Activated T-helper 1 cell treated with Interleukin-2 at 50 U/mL for 16 hours (primary cell): ENCODE measurements at places on chromosomes 5 and 9.

GRCh38 chr5:55569513-55569865 lies 34.7 kb upstream of the PLPP1 start:
- no peak for DNase-seq

- no peak for DNase-seq
Observed at GRCh38 chr5:157668356-157668755, 3.0 kb upstream of the C5orf52 start.

DNA sequence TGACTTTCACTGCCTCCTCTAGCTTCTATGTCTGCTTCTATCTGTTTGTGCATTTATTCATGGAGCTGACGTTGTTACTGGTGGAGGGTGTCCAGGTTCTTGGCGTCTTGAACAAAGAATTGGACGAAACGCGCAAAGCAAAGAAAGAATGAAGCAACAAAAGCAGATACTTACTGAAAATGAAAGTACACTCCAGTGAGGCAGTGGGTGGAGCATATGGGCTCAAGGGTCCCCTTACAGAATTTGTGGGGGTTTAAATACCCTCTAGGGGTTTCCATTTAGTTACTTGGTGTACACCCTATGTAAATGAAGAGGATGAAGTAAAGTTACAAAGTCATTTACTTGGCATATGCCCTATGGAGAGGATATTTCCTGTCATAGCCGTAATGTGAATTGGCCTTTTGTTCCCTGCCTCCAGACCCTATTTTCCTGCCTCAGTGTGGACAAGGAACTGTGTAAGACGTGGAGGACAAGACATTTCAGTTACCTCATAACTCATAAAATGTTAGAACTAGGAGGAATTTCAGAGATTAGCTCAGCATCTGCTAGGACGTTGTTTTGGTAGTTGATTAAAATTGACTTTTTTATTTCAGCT lies 3.1 kb downstream of the POLR3G start:
- DNase-seq: no peak

GRCh38 chr5:141507387-141508091 lies 18.7 kb downstream of the PCDHGC5 start:
- DNase-seq: no peak

GRCh38 chr5:133934311-133934710 lies 34.1 kb downstream of the C5orf15 start:
- no peak for DNase-seq

DNA sequence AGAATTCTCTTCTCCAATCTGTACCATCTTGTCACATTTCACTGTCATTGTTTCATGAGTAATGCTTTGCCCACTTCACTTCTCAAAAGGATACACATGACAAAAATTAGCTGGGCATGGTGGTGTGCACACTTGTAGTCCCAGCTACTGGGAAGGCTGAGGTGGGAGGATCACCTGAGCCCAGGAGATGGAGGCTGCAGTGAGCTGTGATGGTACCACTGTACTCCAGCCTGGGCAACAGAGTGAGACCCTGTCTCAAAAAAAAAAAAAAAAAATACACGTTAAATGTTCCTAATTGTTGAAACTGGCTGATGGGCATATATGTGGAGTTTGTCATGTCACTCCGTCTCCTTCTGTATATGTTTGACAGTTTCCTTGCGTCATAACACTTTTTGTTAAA lies 36.3 kb upstream of the HSD17B3 start:
- DNase-seq: no peak

DNA sequence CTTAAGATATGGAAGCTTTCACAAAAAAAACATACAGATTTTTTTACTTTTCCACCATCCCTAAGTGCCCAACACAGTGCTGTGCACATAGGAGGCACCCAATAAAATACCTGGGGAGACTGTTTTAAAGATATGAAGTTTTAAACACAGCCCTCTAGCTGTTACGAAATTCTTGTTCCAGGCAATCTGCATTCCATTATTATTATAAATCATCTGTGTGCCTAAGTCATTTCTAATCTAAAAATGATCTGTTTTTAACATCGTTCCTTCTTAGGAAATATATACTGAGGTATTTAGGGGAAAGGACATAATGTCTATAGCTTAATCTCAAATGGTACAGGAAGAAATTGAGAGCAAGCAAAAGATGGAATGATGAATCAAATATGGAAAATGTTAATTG lies 32.7 kb upstream of the ISCA1 start:
- DNase-seq: no peak

DNA sequence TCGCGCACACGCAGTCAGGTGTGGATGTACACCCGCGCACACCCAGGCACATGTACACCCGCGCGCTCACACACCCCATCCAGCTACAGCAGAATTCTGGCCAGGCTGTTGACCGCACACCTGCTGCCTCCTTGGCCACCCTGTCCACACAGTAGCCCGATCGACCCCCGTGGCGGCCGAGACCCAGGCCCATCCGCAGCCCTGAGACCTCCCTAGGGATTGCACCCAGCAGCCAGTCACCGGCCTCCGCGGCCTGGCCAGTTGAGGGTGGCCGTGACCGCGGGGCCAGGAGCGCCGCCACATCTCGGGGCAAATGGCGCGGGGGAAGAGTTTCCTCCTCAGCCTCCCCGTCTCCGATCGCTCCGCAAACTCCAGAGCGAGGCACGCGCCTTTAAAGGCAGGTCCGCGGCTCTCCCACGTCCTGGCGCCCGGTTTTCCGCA lies 774 bp upstream of the ADAMTS16 start:
- DNase-seq: no peak
